WTC11 (cell line): ENCODE measurements at places on chromosomes 7 and 10. TPM values are rescaled to one million over a fixed set of nuclear protein-coding genes. Genes with fewer than 3 reads are reported as not detected.

POU6F2 gene
- total RNA-seq: 2.9 to 3.3 TPM (median 2.9 TPM) in 3 replicates

SGPL1 gene
- total RNA-seq: 44.3 to 48.4 TPM (median 44.6 TPM) in 3 replicates

DNA sequence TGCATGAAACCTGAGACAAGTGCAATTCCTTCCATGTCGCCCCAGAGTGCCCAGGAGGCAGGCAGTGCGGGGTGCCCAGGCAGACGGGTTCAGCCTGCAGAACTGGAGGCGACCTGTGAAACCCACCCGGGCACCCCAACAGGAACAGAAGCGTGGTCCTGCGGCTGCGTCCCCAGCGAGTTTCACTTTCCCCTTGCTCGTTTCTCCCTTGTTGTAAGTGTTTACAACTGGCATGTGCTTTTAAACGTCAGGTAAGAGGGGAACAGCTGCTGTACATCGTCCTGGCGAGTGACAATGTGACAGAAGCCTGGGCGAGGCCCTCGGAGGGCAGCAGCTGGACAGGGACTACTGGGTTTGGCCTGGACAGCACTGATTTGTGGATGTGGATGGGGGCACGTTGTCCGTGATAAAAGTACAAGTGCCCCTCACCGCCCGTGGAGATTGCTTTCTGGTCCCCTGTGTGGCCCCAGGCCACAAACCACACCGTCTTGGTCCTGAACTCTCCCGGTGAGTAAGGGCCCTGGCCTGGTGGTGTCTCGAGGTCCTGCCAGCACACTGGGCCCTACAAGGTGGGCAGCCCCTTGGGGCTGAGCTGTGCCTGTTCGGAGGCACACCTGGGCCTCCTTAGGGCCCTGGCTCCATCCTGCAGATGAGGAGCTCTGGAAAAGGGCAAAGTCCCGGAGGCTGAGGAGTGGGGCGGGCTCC lies 4.0 kb downstream of the VENTX start:
- no peak for DNase-seq
- peaks cover 40% of the 10 kb centered on the region for H3K4me1 ChIP-seq
- H3K27ac ChIP-seq: peak overlapping the region; percentile 36; the same call in 1 of the 2 replicates

DNA sequence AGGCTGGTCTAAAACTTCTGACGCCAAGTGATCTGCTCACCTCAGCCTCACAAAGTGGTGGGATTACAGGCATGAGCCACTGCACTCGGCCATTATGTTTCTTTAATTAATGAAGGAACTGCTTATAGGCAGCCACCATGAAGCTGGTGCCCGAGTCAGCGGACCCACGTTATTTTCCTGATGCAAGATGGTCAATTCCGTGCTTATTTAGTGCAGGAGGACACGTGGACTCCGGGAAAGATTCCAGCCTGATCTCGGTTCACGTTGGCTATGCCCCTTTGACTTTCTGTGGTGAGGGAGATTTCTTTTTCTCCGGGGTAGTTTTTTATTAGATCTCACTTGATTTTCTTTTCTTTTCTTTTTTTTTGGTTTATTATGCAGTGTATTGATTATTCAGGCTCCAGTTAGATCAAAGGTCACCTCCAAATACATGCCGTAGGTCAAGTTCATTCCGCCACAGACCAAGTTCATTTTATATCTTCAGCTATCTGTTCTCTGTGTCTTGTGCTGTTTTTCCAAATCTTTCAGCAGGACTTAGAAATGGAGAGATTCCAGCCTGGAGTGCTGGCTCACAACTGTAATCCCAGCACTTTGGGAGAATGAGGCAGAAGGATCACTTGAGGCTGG lies 8.3 kb downstream of the CAMK1D start:
- H3K27me3 ChIP-seq: peaks cover 6% of the 10 kb centered on the region
- H3K4me3 ChIP-seq: no peak overlapping the region
- H3K27ac ChIP-seq: no peak overlapping the region
- DNase-seq: no peak

SAMD9 gene
- 0.11 to 0.14 TPM (median 0.11 TPM) in 3 replicates for total RNA-seq

LIPF gene
- not detected in 3 replicates for total RNA-seq

GRCh38 chr7:41005374-41005901 lies 697.5 kb downstream of the INHBA start:
- H3K27ac ChIP-seq: no peak overlapping the region
- H3K27me3 ChIP-seq: no peaks in the 10 kb centered on the region; the same call in 1 of the 2 replicates
- H3K36me3 ChIP-seq: no peaks in the 10 kb centered on the region
- no peak overlapping the region for H3K4me3 ChIP-seq
- H3K4me1 ChIP-seq: peaks cover 11% of the 10 kb centered on the region; the same call in 1 of the 2 replicates

DNA sequence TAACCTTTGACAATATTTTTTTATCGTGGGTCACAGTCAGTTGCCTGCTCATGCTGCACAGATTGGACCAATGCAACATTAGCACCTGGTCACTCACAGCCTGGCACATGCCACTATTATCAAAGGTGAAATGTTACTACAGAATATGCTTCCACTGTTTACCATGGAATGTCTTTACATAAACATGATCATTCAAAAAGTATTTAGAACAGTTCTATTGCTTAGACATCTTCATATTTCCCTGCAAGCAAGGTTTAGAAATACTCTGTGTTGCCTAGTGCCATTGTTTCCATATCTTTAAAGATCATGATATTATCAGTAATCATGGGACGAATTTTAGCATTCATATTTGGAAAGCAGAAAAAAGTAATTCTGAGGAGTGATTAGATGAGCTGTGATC lies 179.9 kb upstream of the CHRM2 start:
- no peak for DNase-seq
- no peak overlapping the region for H3K4me3 ChIP-seq
- no peaks in the 10 kb centered on the region for H3K27me3 ChIP-seq
- H3K36me3 ChIP-seq: no peaks in the 10 kb centered on the region
- H3K4me1 ChIP-seq: no peaks in the 10 kb centered on the region

SPDYE2B gene
- total RNA-seq: 0.23 TPM in 1 of 3 replicates, not detected in the others

DNA sequence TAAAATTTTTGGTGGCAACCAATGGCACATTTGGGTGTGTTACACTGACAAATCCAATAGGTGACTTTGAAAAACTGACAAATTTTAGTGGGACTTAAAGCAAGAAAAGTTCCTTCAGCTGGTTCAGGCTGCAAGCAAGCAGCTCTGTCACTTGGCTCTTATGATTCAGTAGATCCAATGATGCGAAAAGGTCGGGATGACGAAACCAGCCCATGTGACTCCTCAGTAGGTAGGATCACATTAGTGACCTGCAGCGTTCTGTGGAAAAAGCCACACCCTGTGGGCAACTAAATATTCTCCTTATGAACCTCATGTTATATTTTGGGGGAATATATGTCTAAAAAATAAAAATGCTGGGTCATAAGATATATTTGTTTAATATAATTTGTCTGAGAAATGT lies 13.3 kb upstream of the TSGA13 start:
- H3K4me3 ChIP-seq: no peak overlapping the region
- no peak for DNase-seq
- no peak overlapping the region for H3K27ac ChIP-seq

MAPK8 gene
- total RNA-seq: 52.9 to 58.7 TPM (median 56.6 TPM) in 3 replicates

- H3K27ac ChIP-seq: no peak overlapping the region
- no peaks in the 10 kb centered on the region for H3K4me1 ChIP-seq
- H3K27me3 ChIP-seq: no peaks in the 10 kb centered on the region
- no peak for DNase-seq
- H3K4me3 ChIP-seq: no peak overlapping the region
- H3K36me3 ChIP-seq: peaks cover 13% of the 10 kb centered on the region
Observed at GRCh38 chr10:61376377-61376776, 76.8 kb downstream of the TMEM26 start.

DNA sequence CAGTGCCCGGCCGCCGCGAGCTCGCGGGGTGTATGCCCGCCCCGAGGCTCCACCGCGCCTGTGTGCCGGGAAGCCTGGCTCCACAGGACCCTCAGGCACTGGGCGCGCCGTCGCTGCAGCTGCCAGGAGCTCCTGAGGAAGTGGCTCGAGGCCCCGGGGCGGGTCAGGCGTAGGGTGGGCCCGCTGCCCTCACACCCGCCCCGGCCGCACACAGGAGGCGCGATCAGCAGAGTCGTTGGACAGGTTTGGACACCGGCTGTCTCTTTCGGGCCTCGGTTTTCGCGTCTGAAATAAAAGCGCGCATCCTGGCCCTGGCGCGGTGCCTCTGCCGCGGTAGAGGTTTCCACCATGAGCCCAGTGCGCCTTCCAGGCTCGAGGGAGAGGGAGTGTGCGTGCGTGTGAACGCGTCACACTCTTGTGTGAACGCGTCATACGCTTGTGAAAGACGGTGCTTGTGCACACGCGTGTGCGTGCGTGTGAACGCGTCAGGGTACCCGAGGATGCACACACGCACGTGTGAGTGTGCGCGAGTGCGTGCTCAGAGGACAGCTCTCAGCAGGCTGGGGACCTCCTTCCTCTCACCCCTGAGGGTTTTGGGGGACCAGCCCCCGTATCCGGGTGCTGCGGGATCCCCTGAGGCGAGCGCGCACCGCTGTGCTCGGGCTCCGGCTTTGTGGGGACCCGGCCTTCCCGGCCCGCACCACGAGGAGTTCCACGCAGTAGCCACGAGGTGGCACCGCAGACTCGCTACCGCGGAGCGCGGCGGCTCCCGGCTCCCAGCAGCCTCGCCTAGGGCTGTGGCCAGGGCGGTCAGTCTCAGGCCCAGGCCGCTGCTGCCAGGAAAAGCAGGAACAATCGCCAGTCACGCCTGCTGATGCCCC lies 83.8 kb downstream of the BMS1 start:
- peak overlapping the region; percentile 67 for H3K4me3 ChIP-seq
- no peak overlapping the region for H3K27ac ChIP-seq
- DNase-seq: peak; percentile 87
- H3K4me1 ChIP-seq: peaks cover 23% of the 10 kb centered on the region
- H3K36me3 ChIP-seq: no peaks in the 10 kb centered on the region
- peaks cover 20% of the 10 kb centered on the region for H3K27me3 ChIP-seq

GRCh38 chr7:54858008-54858692 lies 99.1 kb upstream of the SEC61G start:
- peaks cover 10% of the 10 kb centered on the region for H3K4me1 ChIP-seq
- peaks cover 14% of the 10 kb centered on the region for H3K36me3 ChIP-seq
- no peaks in the 10 kb centered on the region for H3K27me3 ChIP-seq
- DNase-seq: no peak
- no peak overlapping the region for H3K4me3 ChIP-seq
- H3K27ac ChIP-seq: no peak overlapping the region; the same call in 1 of the 2 replicates

DNA sequence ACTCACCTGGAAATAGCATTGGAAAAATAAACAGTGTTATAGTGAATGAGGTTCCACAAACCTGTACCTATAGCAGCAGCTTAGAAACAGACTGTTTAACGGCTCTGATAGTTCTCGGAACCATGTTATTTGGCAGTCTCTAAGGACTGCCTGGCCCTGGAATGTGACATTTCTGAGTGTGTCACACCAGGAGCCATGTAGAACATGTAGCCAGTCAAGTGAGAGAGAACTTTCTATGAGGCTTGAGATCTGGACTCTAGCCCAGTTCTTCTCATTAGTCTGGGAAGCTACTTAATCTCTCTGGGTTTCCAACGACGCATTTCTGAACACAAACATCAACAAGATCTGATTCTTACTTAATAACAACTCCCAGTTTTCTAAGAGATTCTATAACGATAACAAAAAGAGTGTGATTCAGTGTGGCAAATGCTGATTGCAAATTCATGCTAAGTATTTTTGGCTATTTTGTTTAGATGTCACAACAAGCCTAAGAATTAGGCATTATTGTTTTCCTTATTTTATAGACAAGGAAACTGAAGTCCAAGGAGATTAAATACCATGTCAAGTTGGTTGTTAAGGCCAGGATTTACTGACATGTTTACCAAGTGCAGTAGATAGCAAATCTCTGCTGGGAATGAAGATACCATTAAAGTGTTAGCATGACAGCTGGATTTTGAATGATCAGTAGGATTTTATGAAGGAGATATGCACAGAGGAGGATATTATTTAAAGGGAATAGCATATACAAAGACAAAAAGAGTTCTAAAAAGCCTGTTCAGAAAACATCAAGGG lies 47.2 kb downstream of the APBB1IP start:
- no peak overlapping the region for H3K27ac ChIP-seq
- H3K4me3 ChIP-seq: no peak overlapping the region
- H3K4me1 ChIP-seq: no peaks in the 10 kb centered on the region
- no peaks in the 10 kb centered on the region for H3K36me3 ChIP-seq
- DNase-seq: no peak

DNA sequence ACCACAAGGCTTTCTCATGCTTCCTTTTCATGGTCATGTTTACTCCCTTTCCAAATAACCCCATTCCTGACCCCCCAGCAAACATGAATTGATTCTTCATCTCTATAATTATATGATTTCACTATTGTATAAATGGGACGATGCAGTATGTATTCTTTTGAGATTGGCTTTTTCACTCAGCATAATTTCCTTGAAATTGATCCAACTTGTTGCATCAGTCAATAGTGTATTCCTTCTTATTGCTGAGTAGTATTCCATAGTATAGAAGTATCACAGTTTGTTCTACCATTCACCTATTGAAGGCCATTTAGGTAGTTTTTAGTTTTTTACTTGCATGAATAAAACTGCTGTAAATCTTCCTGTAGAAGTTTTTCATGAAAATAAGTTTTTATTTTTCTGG lies 264.7 kb downstream of the BAMBI start:
- H3K27me3 ChIP-seq: no peaks in the 10 kb centered on the region
- H3K4me1 ChIP-seq: peaks cover 17% of the 10 kb centered on the region
- no peak for DNase-seq

TMEM178B gene
- total RNA-seq: 18.0 to 22.3 TPM (median 20.4 TPM) in 3 replicates

DNA sequence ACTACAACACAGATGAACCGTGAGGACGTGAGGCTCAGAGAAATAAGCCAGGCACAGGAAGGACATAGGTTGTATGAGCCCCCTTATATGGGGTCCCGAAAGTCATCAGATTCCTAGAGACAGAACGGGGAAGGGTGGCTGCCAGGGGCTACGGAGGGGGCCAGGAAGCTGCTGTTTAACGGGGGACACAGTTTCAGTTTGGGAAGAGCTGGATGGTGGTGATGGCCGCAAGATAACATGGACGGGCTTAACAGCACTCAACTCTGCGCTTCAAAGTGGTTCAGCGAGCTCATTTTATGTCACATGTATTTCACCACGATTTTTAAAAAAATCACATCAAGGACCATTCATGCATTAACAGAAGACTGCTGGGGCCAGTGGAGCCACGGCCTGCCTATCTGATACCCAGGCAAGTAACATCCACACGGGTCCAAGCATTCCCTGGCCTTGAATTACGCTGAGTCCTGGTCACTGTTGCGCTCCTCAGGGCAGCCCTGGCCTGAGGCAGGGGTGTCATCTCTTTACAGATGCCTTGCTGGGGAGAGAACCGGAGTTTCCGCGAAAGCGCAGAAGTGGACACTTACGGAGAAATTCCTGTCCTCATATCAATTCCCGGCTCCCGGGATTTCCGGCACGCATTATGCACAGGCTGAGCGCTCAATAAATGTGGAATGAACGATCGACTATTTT lies 1.5 kb downstream of the CARD11 start:
- 0 out of 2 replicates have a peak overlapping the region, but pooled peaks have one; percentile 23 for H3K27ac ChIP-seq
- no peaks in the 10 kb centered on the region for H3K27me3 ChIP-seq
- H3K4me1 ChIP-seq: peaks cover 17% of the 10 kb centered on the region
- H3K4me3 ChIP-seq: peak overlapping the region; percentile 77
- peaks cover 2% of the 10 kb centered on the region; the same call in 1 of the 2 replicates for H3K36me3 ChIP-seq

GRCh38 chr7:18778594-18778993 lies 283.0 kb downstream of the HDAC9 start:
- H3K4me1 ChIP-seq: peaks cover 3% of the 10 kb centered on the region; the same call in 1 of the 2 replicates
- no peak overlapping the region for H3K4me3 ChIP-seq
- no peaks in the 10 kb centered on the region for H3K36me3 ChIP-seq
- H3K27ac ChIP-seq: no peak overlapping the region

ZPBP gene
- not detected in 3 replicates for total RNA-seq

AASS gene
- 308 to 349 TPM (median 340 TPM) in 3 replicates for total RNA-seq
